ENCODE measurements at places on chromosomes 12 and 14. TPM values are rescaled to one million over a fixed set of nuclear protein-coding genes. Genes with fewer than 3 reads are reported as not detected.

The POTEM gene
- total RNA-seq, result not detected

The DPPA3 gene
- total RNA-seq, result not detected

The RBM19 gene
- 44.1 TPM for total RNA-seq

The ASPG gene
- not detected for total RNA-seq

The TMEM119 gene
- 0.53 TPM for total RNA-seq

The PMCH gene
- not detected for total RNA-seq

The SIX4 gene
- not detected for total RNA-seq

The TMEM63C gene
- total RNA-seq, result 0.10 TPM
